ENCODE measurements at places on chromosomes 6 and 20.

DNA sequence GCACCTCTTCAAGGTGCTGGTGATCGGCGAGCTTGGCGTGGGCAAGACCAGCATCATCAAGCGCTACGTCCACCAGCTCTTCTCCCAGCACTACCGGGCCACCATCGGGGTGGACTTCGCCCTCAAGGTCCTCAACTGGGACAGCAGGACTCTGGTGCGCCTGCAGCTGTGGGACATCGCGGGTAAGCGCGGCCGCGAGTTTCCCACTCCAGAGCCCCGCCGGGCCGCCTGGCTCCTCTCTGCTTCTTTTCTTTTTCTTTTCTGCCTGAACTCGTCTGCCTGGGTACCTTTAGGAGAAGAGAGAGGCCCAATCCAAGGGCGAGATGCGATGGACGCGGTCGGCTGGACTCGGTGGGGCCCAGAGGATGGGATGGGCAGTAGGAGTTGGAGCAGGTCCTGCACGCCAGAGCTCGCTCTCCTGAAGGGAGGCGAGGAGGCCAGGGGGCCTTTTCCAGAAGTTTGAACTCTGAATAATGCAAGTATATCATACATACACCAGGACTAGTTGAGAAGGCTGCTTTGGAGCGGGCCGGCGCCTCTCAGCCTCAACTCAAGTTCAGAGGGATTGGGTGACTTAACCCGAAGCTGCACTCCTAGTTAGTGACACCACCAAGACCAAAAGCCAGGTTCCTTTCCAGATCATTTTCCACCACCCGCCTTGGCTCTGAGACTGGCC lies 445 bp downstream of the RAB32 start:
- no peak for DNase-seq

- no peak for DNase-seq
Observed at GRCh38 chr20:38197619-38198018, 32.5 kb upstream of the TGM2 start.

DNA sequence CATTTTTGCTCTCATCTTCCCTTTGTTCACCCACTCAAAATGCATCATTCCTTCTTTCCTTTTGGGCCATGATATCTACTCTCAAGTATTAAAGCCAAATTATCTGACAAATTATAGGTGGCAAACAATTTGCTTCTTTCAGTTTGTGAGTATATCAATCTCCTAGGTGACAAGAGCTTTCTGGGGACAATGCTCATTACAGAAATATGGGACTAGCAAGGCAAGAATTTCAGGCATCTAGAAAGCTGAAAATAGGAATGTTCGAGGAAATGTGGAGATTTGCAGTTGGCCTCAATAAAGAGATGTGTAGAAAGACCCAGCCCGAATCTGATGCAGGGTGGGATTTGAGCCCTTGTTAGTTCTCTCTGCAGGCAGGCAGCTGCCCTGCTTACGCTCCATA lies 71.8 kb downstream of the ALDH8A1 start:
- no peak for DNase-seq

- no peak for DNase-seq
Observed at GRCh38 chr6:111599259-111599658, 6.4 kb downstream of the TRAF3IP2 start.

DNA sequence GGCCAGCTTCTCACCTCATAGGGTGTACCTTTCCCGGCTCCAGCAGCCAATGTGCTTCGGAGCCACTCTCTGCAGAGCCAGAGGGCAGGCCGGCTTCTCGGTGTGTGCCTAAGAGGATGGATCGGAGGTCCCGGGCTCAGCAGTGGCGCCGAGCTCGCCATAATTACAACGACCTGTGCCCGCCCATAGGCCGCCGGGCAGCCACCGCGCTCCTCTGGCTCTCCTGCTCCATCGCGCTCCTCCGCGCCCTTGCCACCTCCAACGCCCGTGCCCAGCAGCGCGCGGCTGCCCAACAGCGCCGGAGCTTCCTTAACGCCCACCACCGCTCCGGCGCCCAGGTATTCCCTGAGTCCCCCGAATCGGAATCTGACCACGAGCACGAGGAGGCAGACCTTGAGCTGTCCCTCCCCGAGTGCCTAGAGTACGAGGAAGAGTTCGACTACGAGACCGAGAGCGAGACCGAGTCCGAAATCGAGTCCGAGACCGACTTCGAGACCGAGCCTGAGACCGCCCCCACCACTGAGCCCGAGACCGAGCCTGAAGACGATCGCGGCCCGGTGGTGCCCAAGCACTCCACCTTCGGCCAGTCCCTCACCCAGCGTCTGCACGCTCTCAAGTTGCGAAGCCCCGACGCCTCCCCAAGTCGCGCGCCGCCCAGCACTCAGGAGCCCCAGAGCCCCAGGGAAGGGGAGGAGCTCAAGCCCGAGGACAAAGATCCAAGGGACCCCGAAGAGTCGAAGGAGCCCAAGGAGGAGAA lies 10.5 kb downstream of the GNAS-AS1 start:
- no peak for DNase-seq

DNA sequence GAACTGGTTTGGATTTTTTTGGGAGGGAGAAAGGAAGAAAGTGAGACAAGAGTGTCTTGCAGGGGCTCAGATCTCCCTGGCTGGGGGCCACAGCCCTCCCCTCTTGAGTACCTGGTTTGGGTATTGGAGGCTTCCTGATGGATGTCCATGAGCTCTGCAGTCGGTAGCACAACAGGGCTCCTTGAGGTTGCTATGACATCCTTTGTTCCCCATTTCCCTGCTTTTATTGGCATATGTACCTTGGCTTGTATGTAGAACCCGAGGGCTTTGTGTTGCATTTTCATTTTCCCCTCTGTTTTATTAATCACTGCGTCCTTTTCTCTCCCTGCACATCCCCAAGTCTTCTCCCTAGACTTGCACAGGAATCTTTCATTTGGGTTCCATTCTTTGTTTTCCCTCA lies 355.5 kb upstream of the TSHZ2 start:
- no peak for DNase-seq

GRCh38 chr6:167219967-167220512 lies 62.3 kb upstream of the GPR31 start:
- DNase-seq: no peak

DNA sequence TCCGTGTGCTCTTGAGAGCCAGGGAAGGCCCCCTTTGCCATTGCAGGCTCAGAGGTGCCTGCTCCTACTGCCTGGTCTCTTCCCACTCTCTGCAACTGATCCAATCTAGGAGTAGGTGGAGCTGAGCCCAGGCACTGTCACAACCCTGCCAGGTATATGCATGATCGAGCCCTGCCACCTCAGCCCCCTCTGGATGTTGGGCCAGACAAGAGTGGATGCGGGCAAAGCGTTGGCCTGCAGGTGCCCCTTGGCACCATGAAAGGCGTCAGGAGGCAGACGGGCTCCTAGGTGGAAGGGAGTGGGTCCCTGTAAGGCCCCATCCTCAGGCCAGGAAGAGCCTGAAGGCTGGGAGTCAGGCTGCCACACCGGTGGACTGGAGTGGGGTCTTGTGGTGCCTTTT lies 5.9 kb upstream of the OR14J1 start:
- DNase-seq: no peak

DNA sequence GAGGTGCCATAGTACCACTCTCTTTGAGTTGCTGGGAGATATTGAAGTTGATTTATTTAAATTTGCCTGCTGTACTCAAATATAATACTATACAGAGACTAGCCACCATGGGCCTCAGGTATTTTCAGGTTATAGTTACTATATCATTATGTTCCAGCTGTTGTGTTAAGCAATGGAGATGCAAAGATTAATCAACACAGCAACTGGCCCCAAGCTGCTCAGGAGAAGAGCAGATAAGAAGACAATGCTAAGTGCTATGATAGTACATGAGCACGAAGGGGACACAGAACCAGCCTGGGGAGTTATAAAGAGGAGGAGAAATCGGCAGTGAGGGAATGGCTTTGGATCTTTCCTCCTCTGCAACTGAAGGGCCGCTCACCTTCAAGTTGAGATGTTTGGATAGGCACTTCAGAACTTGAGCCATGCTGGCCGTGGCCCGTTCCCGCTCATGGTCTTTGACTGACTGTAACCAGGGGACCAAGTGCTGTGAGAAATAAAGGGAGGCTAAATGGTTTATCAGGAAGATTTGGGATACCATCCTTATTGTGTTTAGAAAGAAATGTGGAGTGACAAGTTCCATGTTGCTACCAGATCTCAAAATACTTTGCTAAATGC lies 24.3 kb upstream of the RPN2 start:
- no peak for DNase-seq

GRCh38 chr6:27096834-27097511 lies 150.5 kb upstream of the PRSS16 start:
- no peak for DNase-seq

DNA sequence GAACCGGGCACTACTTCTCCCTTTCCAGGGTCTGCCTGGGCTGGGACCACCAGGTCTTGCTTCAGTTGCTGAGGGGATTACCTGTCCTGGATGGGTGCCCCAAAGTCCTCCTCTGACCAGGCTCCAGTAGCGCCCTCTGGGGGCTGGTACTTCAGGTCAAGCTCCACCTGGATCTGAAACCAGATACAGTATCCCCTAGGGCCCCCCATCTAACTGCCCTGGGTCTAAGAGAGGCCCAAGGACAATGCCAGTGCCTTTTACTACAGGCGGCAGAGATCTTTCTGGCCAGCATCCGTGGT lies 11.2 kb upstream of the SPAG4 start:
- DNase-seq: no peak

- DNase-seq: no peak
Observed at GRCh38 chr6:22087960-22088706, 208.7 kb downstream of the PRL start.

DNA sequence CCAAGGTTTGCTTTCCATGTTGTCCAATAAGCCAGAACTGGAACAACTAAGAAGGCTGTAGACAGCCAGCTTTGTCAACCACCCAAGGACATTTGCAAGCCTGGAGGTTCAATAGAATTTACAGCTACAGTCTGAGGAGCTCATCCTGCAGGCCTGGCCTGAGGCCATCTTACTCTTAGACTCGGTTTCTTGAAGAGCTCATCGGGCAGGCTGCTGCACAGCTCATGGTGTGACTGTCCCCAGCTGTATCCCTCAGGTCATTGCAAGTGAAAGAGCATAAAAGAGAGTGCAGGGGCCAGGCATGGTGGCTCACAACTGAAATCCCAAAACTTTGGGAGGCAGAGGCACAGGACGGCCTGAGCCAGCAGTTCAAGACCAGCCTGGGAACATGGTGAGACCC lies 96.9 kb upstream of the FOXQ1 start:
- DNase-seq: no peak

DNA sequence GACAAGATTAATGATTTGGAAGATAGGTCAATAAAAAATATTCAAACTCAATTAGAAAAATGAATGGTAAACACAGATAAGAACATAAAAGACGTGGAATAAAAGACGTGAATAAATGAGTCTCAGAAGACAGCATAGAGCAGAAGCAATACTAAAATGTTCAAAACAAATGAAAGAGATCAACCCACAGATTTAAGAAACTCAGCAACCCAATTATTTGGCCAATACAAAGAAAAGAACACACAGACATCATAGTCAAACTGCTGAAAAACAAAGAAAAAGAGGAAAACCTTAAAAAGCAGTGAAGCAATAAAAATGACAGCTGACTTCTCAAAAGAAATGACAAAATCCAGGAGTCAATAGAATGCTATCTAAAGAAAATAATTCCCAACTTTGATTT lies 14.9 kb downstream of the TTI1 start:
- no peak for DNase-seq

DNA sequence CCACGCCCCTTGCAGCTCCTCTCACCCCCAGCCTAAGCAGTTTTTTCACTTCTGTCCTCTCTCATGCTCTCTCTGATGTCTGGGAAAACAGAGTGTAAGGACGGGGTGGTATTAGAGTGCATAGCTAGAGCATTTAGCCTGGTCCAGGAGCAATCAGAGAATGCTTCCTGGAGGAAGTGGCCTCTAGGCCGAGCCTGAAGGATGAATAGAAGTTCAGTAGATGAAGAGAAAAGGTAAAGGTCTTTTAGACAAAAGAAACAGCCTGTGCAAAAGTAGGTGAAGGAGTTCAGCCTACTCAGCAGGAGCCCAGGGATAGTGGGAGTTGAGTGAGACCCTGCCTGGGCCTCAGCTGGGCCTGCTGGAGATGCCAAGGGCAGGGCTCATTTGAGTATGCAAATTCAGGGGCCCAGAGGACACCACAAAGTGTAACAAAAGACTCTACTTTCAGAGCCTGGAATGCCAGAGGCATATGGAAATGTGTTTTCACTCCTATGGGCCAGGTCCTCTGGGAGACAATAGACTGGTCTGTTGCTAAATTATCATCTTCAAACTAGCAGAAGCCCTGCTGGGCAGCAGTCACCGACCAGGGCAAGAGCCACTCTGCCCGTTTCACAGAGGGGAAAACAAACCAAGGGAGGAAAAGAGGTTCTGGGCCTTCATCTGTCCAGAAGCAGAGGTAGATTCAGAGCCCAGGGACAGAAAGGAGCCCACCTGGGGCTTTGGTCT lies 19.7 kb upstream of the TM9SF4 start:
- DNase-seq: no peak

GRCh38 chr6:139248911-139249310 lies 42.9 kb downstream of the TXLNB start:
- no peak for DNase-seq

GRCh38 chr6:136284909-136285308 lies 4.7 kb downstream of the BCLAF1 start:
- no peak for DNase-seq

DNA sequence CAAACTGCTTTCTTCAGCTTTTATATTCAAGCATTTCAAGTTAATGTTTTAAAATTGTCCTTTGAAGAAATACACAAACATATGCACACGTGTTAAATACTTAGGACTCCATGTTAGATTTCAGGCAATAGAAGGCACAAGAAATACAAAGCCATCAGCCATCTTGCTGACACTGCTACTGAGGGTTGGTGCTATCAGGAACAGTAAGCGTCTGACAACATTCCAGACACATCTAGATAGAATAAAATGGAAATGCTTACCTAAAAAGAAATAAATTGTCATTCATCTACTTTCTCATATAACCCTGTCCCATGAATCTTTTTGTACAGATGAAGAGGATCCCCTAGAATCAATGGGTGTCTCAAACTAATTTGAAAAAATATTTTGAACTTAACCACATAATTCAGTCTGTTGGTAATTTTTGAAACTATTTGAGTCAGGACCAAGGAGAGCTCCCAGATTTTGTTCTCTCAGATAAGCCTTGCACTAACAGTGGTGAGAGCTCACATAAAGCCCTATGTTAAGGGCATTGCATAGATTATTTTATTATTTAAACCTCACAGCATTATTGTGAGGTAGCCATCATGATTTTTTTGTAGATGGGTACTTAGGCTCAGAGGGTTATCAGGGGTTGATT lies 631.1 kb upstream of the POU3F2 start:
- no peak for DNase-seq

DNA sequence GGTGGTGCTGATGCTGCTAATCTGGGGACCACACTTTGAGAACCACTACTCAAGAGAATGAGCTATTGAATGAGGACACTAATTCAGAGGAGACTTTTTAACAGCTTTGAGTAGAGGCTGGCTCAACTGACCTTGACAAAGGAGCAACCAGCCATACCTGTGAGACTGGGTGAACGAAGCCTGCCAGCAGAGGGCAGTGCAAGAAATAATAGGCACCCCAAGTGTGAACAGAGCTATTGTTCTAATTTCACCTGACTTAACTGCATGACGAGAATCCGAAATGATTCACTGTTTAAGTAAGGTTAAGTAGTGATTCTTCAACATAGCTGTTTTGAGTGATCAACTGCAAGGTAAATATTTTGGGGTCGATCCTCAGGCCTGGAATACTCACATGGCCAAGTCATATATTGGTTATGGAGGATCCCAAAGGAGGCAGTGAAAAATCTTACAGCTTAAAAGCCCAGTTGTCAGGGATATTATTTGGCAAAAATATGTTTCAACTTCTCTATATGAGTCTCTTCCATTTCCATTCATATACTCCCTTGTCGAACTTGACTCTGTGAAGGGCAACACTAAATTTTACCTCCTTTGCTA lies 550.5 kb upstream of the MARCKS start:
- peak; percentile 51 for DNase-seq
